ENCODE measurements at places on chromosomes 5 and 9.

GRCh38 chr9:8643896-8644295 is 844.3 kb upstream of the DMAC1 start:
- no peak for DNase-seq

DNA sequence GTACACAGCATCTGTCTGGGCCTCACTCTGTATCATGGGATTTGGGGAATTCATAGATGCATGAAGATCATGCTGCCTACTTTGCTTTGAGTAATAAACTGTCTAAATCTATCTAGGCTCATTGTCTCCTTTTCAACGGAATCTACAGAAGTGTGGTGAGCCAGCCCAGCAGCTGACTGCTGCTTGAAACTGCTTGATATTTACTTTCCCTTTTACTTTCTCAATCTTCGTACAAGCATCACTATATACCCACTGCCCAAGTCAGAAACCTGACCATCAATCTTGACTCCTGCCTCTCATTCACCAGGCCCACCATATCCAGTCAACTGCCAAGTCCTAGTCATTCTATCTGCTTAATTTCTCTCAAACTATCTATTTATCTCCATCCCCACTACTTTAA is 142.9 kb downstream of the NR2F1-AS1 start:
- no peak for DNase-seq

DNA sequence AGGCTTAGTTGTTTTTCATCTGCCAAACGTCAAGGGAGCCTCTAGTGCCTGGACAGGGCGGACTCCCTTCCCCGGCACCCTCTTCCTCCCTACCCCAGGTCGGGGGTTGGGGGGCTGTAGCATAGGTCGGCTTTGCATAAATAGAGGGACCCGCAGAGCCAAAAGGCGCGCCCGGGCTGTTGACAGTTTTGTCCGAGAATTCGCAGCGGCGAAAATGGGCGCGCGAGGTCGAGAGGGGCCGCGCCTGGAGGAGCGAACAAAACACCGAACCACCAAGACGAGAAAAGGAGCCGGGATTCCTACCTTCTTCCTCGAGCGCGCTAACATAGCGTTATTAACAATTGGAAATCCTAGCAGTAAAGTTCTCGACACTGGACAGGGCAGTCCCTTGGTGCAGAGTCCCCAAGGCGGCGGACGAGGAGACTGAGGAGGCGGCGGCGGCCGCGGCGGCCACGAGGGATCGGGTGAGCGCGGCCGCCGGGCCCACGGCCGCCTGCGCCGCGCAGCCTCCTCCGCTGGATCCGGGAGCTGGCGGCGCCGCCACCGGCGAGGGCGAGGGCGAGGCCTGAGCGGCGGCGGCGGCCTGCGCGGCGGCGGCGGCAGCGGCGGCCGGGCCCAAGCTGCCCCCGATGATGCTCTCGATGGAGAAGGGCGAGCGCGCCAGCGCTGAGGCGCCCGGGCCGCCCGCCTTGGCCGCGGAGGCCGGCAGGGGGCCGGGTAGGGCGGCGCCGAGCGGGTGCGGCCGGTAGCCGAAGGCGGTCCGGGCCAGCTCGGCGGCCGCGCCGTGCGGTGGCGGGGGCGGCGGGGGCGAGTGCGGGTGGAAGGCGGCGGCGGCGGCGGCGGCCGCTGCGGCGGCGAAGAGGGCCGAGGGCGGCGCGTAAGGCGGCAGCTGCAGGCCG is 1.7 kb downstream of the FOXD1 start:
- DNase-seq = no peak

DNA sequence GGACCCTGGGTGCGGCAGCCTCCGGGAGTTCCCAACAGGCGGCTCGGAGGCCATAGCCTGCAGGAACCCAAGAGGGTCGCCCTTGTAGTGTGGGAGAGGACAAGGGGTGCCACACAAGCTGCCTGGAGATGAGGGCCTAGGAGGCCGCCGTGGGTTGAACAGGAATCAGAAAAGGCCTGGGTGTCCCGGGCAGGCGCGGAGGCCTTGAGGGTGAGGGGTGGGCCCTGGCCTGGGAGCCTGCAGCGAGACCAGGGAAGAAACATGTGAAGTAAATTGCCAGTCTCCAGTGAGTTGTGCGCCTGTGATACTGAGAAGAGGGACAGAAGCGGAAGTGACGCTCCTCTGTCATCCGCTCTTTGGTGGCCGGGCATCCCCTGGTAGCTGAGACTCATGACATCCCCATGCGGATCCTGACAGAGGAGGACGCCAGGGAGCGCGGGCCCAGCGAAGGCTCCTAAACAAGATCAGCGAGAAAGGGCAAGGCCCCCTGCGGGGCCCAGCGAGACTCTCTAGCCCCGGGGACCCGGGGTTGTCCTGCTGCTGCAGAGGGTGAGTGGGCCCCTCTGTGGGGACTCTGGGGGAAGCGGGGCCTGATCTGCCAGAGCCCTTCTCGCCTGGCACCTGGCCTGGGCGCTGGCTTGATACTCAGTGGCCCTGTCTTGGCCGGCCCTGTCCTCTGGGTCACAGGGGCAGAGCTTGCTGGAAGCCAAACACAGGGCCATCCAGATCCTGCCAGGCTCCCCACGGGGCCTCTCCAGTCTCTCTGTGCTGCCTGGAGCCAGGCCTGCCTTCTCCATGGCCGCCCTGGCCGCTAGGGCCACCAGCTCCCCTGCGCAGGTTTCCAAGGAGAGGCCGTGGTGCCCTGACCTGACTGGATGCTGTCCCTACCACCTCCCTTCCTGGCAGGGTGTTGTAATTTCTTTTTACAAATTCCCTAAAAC is 788.4 kb downstream of the TLE4 start:
- no peak for DNase-seq

GRCh38 chr9:90054810-90055209 is 450.0 kb downstream of the GADD45G start:
- no peak for DNase-seq

DNA sequence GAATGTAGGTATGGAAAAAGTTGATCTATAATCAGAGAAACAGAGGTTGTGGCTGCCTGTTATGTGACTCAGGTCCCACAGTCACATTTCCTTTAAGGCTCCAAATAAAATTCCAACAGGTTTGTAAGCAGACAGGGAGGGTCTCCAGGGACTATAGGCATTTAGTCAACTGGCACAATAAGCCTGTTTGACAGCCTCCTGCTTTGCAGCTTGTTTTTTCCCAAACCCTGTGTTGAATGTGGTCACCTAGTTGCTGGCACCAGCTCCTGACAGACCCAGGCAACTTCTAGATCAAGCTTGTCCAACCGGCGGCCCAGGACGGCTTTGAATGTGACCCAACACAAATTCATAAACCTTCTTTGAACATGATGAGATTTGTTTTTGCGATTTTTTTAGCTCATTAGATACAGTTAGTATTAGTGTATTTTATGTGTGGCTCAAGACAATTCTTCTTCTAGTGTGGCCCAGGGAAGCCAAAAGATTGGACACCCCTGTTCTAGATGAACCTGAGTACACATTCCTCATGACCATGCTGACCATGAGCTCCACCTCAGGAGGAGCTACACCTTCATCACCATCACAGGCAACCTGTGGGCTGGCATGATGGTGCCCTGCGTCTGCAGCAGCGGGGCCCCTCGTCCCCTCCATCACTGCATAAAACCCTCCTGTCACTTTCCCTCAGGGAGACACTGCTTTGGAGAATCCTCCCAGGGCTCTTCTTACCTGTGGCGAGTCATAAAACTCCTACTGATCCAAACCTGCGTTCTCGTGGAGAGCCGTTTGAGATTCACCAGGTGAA is 15.7 kb upstream of the GRHPR start:
- no peak for DNase-seq

DNA sequence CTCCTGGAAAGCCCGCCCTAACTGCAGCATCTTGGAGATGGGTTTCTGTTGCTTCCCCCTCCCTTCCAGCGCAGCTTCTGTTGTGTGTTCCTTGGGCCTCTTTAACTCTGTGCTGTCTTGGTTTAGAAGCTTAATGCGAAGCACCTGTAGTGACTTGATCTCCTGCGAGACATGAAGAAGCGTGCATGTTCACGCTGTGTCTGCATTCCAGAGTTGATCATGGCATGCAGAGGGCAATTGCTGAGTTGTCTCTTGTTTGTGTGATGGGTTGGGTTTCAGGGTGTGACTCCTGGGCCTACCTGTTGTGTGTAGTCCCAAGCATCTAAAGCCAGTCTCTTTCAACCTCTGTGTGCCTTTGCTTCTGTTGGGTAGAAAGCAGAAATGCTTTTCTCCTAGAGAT is 155.6 kb downstream of the SMARCA2 start:
- DNase-seq = no peak

- no peak for DNase-seq
Measured at GRCh38 chr9:120507936-120508510, 71.9 kb downstream of the CDK5RAP2 start.

DNA sequence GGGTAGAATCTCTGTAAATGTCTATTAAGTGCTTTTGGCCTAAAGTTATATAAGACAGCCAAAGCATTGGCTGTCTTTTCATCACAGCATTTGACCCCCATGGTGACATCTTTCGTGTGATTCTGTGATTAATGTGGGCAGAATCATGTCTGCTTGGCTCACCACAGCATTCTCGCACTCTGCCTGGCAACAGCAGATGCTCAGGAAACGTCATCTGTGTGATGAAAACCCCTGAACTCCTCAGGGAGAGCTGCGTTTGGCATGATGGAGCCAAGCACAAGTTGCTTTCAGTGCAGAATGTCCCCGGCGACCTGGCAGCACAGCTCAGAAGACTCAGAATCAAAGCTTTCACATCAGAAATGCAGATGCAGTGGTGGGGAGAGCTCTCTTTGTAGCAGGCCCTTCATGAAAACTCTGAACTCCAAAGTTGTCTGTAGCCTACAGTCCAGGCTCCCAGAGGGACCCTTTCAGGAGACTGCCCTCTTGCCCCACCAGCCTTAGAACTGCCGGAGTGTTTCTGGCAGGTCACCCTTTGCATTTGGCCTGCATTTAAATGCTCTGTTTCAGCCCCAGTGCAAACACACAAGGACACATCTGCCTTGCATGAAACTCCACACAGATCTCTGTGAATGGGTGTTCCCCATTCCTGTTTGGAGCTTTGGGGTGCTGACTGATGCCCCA is 155.6 kb upstream of the PANK3 start:
- DNase-seq = peak; percentile 4

GRCh38 chr5:169048181-169049125 is 252.5 kb downstream of the SLIT3 start:
- DNase-seq = no peak
